ENCODE measurements at places on chromosomes 13 and 19.

GRCh38 chr13:36055366-36055765 lies 75.8 kb downstream of the DCLK1 start:
- no peak for DNase-seq

DNA sequence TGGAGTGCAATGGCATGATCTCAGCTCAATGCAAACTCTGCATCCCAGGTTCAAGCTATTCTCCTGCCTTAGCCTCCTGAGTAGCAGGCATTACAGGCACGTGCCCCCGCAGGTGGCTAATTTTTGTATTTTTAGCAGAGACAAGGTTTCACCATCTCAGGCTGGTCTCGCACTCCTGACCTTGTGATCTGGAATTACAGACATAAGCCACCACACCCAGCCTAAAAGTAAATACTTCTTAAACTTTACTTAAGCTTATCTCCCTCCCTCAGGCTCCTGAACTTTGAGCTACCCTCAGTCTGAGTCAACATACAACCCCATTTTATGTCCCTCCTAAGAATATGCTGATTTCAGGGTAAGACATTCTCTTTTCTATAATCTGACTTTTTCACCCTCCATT lies 66.1 kb downstream of the ZNF486 start:
- DNase-seq, result no peak

- no peak for DNase-seq
These were observed 17.1 kb downstream of the NWD1 start for GRCh38 chr19:16736709-16737108.

- no peak for DNase-seq
These were observed 5.3 kb upstream of the PSG7 start for GRCh38 chr19:42942187-42942789.

GRCh38 chr19:41563854-41564514 lies 12.0 kb upstream of the CEACAM21 start:
- DNase-seq, result no peak

- no peak for DNase-seq
These were observed 9.4 kb downstream of the SYNGR4 start for GRCh38 chr19:48373567-48373966.

DNA sequence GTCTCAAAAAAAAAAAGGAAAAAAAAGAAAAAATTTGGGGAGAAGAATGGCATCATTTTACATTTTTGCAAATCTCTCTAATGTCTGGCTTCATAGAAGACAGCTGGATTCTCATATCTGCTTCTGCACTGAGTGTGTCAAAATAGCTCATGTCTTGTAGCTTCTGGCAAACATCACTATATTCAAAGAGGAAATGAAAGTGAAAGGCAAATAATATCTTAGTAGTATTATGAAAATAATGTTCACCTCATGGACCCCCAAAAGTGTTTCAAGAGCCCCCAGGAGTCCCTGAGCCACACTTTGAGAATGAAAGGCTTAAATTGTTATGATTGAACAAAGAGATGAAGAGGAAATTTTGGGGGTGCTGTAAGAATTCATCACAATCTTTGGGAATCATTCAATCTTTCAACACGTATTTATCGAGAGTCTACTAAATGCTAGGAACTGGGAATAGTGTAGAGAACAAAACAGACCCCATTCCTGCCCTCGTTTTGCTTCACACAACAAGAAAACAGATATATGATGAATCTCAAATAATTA lies 1.2 kb upstream of the SLC6A16 start:
- DNase-seq, result peak; percentile 64

- DNase-seq, result peak; percentile 98
These were observed at the start of gene MIPEP for GRCh38 chr13:23888658-23889614. Gene MIPEP (minus strand): TSS chr13:23889400. CDS start chr13:23889320, 80 bp downstream.

DNA sequence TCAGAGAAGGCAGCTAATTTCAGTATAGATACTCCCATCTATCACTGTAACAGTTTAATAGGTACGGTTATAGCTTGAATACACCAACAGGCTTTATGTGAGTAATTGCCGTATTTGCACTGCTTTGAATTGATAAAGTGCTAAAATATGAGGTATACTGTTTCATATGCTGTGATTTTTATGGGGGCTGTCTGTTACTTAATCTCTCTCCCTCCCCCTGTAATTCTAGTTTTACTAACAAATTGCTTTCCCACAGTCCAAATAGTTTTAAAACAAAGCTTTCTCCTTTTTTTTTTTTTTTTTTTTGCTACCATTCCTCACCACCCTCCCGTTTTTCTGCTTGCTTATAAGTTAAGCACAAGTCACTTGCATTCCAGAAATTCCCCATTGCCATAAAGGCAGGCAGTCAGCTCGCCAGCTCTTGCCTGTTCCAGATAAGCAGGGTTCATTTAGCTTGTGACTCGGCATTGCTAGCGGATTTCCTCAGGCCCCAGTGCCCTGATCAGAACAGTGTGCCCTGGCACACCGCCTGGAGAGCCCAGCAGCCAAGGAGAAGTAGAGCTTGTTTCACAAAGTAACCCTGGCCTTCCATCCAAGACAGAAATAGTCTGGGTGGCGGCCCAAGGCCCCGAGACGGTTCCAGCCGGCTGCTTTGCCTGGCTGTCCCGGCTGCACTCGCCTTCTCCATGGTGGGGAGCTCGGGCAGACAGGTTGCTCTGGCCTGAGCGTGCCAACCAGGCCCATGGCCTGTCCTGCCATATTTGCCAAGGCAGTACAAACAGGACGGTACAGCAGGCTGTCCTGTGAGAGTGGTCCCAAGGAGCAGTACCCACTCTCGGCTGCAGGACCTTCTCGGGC lies 43.5 kb upstream of the NPAS1 start:
- peak; percentile 32 for DNase-seq

- DNase-seq, result no peak
These were observed 13.1 kb downstream of the LRCH1 start for GRCh38 chr13:46565808-46566750.

DNA sequence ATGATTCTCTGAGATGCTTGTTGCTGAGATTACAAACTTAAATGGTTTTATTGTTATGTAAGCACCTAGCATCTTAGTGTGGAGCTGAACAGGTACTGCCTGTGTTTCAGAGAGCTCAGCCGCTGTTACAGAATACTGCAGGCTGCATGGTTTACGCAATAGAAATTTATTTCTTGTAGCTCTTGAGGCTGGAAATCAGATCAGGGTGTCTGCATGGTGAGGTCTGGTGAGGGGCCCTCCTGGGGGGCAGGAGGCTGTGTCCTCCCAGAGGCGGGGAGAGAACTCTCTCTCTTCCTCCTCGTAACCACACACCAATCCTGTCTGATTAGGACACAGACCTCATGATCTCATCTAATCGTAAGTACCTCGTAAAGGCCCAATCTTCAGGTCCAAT lies 13.1 kb downstream of the ATP11A start:
- no peak for DNase-seq

- DNase-seq, result peak; percentile 52
These were observed 5.5 kb downstream of the ZBTB7A start for GRCh38 chr19:4061178-4061682.

- no peak for DNase-seq
These were observed 349.2 kb upstream of the KLHL1 start for GRCh38 chr13:70457474-70457873.

DNA sequence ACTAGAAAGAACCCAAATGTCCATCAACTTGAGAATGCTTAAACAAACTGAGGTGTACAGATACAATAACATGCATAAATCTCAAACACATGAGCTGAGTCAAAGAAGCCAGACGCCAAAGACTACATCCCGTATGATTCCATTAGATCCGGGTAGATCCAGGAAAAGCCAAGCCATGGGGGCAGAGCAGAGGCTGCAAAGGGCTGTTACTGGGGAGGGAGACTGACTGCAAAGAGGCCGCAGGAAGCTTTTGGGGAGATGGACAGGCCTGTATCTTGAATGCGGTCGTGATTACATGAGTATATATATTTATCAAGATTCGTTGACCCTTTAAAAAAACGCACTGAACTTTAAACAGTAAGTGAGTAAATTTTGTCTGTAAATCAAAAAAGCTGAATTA lies 28.7 kb downstream of the GGACT start:
- no peak for DNase-seq

GRCh38 chr19:35268536-35269437 lies at the start of gene USF2:
Gene USF2 (plus strand): TSS chr19:35268962. CDS start chr19:35269102, 140 bp downstream.
- peak; percentile 85 for DNase-seq

GRCh38 chr13:46896341-46897137 lies at the start of gene HTR2A:
Gene HTR2A (minus strand): TSS chr13:46897053. CDS start chr13:46895906, 1,147 bp downstream.
- DNase-seq, result peak; percentile 49

GRCh38 chr19:46821512-46822409 lies 28.9 kb downstream of the AP2S1 start:
- DNase-seq, result peak; percentile 73

DNA sequence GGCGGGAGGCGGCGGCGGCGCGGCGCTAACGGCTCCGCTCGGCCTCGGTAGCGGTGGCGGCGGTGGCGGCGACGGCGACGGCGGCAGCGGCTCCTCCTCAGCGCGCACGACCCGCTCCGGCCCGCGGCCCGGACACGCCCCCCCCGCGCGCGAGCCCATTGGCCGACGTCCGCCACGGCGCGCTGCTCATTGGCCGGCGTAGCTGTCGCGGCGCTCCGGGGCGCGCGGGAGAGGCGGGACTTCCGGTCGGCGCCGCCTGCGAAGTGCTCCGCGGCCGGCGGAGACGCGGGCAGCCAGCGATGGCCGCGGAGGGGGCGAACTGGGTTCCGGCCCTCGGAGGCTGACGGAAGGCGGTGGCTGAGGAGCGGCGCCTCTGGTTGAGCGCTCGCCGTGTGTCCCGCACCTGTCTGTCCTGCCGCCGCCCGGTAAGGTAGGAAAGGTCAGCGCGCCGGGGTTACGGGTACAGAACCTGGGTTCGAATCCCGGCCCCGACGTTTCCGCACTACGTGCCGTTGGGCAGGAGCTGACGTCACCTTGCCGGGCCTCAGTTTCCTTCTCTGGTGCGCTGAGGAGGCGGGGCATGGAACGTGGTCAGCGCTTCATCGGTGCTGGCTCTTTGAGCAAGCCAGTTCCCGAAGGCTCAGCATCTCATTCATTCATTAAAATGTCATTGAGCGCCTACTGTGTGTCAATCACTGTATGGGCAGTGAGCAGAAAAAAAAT lies at the start of gene ELAVL1:
ELAVL1 (minus strand) TSS at position 108 of the 723 bp plus-strand sequence. CDS start 13,826 bp downstream, outside the sequence.
- DNase-seq, result peak; percentile 98

GRCh38 chr19:48868114-48868886 lies at the start of gene PLEKHA4:
Gene PLEKHA4 (minus strand): TSS chr19:48868617. CDS start chr19:48867620, 997 bp downstream.
- DNase-seq, result peak; percentile 85

- DNase-seq, result peak; percentile 38
These were observed 31.7 kb downstream of the DNAJC15 start for GRCh38 chr13:43054803-43055802.

GRCh38 chr19:33261511-33262189 lies 36.0 kb upstream of the SLC7A10 start:
- no peak for DNase-seq

GRCh38 chr13:76292726-76293125 lies 593.5 kb downstream of the KCTD12 start:
- no peak for DNase-seq

DNA sequence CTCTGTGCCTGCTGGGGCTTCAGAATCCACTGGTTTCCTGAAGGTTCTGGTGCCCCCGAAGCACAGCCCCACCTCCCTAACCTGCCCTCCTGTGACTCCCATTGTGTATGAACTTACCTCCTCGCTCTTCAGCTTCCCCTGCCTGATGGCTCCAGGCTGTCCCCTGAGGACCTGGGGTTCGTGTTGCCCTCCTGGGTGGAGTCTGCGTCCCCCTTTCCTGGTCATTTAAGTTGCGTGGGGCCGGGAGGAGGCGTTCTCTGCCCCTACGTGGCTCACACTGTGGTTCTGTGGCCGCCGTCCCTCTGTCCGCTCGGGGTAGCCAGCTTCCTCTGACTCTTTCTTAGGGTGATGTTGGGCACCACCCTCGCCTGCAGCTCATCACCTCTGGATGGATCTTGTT lies 13.9 kb downstream of the TFDP1 start:
- no peak for DNase-seq

DNA sequence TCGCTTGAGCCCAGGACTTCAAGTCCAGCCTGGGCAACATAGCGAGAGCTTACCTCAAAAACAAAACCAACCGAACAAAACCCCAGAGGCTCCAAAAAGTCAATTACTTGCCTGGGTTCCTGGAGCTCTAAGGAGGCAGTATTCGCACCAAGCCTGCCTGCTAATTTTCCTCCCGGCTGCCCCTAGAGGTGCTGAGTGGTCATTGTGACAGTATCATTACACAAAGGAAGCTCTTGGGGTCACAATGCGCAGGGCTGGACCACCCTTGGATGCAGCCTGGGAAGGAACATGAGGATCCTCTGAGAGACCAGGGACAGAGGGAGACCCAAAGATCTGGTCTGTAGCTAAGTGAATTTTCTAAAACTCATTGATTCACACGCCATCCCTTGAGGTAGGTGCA lies 8.5 kb upstream of the PEX11G start:
- peak; percentile 51 for DNase-seq

DNA sequence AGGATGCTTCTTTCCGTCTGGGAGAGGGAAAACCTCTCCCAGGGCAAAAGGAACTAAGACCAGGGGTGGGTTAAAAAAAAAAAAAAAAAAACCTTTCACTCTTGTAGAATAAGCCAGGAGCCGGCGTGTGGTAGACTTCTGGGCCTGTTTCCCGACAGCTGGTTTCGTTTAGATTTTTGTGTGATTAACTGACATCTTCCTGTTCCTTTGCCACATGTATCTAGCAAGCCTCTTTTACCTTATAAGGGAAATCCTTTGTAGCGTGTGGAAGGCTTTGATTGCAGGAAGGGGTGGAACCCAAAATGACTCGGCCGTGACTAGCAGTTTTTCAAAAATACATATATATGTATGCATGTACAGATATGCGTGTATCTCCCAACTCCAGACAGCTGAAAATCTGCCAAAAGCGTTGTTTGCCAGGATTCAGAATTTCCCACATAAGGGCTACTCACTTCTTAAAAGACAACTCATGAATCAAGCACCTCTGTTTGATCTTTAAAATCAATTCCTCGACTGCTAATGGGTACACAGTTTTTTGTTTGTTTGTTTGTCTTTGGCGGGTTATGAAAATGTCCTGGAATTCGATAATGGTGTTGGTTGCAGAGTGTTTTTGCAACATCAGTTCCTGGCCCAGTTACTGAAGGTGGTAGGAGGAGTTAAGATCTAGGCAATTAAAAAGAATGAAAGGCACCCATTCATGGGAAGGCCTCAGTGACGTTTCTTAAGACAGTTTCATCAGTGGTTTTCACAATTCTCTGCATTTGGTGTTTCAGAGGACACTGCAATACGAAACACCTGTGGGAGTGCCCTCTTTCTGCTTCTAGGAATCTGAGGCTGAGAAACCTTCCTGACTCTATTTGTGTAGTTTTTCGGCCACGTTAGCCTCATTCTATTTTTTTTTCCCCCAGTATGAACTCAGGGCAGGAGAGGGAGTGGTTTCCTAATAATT lies 2.7 kb downstream of the TPM4 start:
- DNase-seq, result peak; percentile 95

DNA sequence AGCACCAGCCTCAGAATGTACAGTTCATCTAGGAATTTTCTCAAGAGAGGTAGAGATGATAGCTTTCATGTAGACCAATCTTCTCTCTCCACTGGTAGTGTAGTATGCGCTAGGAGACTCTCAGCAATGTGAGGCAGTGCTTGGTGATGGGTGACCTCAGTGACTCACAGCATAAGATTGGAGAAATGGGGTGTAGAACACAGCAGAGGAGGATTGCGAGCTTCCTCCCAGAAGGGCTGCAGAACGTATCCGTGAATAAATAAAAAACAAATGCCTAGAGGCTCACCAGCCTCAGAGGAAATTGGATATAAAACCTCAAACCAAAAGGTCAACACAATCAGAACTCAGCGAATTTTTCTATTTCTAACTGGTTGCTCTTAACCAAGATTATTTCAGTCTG lies 182.9 kb upstream of the RXFP2 start:
- DNase-seq, result no peak
